Stimulated activated CD8-positive, alpha-beta memory T cell treated with anti-CD3 and anti-CD28 coated beads, Interleukin-7, amount 100 ng/mL, for 24 hours (primary cell): ENCODE measurements at places on chromosomes 4 and X.

GRCh38 chrX:77945910-77946545 is 23.4 kb downstream of the PGAM4 start:
- DNase-seq: no peak

DNA sequence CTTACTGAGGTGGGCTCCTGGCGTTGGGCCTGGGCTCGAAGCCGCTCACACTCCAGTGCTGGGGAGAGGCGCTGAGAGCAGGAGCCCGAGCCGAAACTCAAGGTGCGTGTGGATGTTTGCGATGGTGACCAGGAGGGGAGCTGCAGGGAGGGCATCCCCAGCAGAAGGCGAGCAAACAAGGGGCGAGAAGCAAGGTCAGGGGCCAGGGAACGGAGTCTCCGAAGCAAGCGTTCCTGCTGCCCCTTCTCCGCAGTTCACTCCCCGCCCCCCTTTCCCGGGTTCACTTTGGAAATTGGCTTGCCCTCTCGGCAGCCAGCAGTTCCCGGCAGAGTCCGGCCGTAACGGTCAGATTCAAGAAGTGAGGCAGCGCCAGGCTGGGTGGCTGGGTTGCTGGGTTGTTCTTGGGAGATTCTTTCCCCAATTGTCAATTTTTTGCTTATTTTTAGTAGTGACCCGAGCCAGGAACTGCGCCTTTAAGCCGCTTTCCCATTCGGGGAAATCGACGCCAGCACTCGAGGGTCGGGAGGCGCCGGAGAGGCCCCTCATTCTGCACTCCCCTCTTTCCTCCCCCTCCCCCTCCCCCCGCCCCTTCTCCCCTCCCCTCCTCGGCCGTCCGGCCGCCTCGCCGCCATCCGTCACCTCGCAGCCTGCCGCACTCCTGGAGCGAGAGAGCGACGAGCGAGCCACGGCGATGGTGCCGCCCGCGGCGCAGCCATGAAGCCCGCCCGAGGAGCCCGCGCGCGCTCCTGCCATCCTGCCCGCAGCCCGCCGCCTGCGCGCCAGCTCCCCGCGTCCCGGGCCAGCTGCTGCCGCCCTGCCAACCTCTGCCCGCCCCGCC is at the start of gene FRMPD3:
TSS of gene FRMPD3 (plus strand) at position 655 of the 838 bp plus-strand sequence. CDS start 76,937 bp downstream, outside the sequence.
- DNase-seq: no peak

GRCh38 chrX:148070504-148070877 is 89.4 kb downstream of the FMR1NB start:
- DNase-seq: no peak

DNA sequence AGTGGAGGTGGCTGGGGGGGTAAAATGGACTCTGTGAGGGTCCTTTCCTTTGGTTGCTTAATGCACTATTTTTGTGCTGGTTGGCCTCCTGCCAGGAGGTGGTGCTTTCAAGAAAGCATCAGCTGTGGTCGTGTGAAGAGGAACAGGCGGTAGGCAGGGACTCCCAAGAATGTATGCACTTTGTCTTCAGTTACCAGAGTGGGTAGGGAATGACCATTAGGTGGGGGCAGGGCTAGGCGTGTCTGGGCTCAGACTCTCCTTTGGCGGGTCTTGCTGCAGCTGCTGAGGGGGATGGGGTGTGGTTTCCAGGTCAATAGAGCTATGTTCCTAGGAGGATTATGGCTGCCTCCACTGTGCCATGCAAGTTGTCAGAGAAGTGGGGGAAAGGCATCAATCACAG is 509.0 kb downstream of the PCDH19 start:
- DNase-seq: no peak

DNA sequence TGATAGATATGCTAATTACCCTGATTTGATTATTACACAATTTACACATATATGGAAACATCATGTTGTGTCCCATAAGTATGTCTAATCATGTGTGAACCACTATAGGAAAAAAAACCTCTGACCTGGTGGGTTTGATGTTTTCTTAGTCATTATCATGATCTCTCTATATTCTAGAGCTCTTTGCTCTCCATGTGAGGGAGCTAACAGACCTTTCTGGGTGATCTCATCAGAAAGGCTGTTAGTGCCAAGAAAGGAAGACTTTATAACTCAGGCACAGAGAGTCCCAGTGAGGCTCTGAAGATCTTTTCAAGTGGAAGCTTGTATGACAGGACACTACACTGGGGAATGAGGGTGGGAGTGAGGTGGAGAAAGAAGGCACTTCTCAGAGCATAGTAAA is 527.7 kb upstream of the MAGEB2 start:
- no peak for DNase-seq

DNA sequence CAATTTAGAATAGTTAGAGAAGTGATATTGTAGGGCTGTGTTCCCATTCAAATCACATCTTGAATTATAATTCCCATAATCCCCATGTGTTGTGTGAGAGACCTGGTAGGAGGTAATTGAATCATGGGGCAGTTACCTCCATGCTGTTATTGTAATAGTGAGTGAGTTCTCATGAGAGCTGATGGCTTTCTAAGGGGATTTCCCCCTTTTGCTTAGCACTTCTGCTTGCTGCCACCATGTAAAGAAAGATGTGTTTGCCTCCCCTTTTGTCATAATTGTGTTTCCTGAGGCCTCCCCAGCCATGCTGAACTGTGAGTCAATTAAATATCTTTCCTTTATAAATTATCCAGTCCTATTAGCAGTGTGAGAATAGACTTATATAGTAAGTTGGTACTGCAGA is 53.2 kb downstream of the LPAR4 start:
- no peak for DNase-seq

DNA sequence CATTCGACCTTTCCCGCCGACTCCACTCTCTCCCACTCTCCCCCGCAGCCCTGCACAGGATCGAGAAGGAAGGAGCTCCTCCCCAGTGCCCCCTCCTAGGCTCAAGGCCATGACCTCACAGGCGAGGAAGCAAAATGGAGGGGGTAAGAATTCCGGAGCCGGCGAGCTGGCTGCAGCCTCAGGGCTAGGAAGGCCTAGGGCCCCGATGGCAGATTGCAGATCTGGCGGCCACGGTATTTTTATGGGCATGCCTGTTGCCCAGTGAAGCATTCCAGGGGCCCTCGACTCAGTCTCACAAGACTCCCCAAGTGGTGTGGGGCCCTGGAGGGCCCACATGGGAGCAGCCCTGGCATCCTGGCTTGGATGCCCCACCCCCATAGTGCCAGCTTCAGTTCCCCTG is 942 bp upstream of the L1CAM start:
- DNase-seq: no peak

DNA sequence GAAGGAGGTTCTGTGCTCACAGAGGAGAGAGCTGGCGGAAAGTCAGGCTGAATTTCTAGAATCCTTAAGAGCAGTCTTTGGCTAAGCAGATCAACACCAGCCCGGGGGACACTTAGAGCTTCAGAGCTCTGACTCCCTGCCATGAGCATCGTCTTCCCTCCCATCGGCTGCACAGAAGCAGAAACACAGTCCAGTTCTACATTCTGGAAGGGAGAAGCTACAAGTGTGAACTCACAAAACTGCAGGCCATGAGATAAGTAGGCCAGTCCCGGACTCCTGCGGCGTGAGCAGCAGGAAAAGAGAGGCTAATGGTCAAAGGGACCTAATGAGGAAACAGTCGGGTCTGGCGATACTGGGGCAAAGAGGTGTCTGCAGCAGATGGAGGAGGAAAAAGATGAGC is 211.5 kb downstream of the DHX15 start:
- no peak for DNase-seq

- DNase-seq: no peak
Measured at GRCh38 chr4:184805462-184806228, 20.1 kb downstream of the ACSL1 start.

GRCh38 chrX:33095079-33095478 is 116.3 kb downstream of the DMD start:
- no peak for DNase-seq

GRCh38 chr4:112184438-112184837 is 39.2 kb downstream of the FAM241A start:
- DNase-seq: no peak

DNA sequence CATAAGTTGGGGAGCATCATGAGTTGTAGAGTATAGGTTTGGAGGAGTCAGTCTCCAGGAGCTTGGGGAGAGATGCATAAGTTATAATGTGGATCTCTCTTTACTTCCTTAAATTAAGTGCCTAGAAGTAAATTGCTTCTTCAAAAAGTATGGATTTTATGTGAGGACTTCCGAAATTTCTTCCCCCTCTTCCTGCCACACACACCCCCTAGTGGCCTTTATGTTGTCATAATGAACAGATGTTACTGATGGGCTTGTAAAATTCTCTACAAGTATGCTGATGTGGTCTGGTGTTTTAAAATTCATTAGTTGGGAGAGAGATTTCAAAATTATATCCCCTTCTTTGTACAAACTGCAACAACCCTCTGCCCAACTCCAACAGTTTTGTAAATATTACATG is 2.3 kb upstream of the METTL14 start:
- no peak for DNase-seq

- no peak for DNase-seq
Measured at GRCh38 chr4:11525085-11525484, 96.4 kb upstream of the HS3ST1 start.

DNA sequence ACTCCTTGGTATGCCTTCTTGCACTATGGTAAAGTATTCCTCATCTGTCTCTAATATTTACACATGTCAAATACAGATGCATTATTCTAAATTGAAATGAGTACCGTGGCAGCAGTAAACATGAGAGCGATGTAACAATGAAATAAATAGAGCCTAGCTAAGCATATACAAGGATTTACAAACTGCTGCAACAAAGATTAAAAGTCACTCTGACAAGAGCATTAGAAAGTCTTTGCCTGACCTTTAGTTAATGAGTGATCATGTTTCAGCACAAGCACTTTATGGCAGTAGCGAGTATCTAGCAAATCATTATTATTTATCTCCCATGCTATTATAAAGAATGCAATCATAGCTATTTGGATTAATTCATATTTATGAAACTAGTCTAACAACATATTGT is 547.0 kb upstream of the NDST4 start:
- no peak for DNase-seq

GRCh38 chr4:3867403-3868100 is 101.4 kb downstream of the ADRA2C start:
- DNase-seq: no peak

DNA sequence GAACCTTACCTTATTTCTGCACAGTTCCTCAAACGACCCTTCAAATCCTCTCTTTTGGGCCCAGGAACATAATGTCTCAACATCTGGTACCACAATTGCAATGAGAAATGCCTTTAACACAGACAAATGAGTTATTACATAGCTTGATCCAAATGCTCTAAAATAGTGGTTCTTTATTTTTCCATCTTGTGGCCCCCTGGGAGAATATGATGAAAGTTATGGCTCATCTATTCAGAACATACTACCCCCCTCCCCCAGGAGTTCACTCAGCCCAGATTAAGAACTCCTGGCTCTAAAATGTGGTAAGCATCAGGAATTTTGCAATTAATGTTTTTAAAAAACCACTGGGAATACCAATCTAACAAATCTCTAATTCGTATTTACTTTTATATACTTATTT is 23.9 kb upstream of the CENPU start:
- DNase-seq: no peak

DNA sequence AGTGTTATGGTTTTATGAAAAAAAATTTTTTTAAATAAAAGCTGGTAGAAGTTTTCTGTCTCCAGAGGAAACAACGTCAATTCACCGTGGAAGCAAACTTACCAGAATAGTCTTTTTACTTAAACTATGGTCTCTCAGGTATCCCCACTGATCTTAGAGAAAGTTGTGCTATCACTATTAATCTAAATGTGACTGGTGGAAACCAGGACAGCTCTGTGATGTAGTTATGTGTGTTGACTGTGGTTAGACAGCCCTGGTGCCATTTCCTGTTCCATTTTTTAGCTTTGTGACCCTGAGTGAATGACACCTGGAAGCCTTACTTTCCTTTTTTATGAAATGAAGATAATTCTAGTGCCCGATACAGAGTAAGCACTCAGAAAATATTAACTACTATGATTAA is 111.8 kb upstream of the HUWE1 start:
- no peak for DNase-seq
